ENCODE measurements at places on chromosomes 4 and X. TPM values are rescaled to one million over a fixed set of nuclear protein-coding genes. Genes with fewer than 3 reads are reported as not detected.

DNA sequence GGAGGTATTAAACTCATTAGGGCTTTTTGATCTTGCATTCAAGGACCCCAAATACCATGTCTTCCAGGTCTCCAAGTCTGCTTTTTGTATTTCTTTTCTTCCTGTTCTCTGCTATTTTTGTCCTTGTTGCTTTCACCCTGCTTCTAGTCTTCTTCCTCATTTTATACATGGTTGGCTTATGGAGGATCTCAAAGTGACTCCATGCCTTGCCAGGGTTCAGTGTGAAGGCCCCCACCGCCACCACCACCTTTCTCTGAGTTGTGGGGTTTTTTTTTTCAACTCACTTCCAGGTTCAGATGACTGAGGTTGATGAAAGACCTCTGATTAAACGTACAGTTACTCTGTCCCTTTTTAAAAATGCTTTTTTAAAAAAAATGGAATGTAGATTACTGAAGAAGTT lies 96.3 kb downstream of the MAML3 start:
- DNase-seq, result no peak

Gene F9
- total RNA-seq, result not detected

- DNase-seq, result no peak
These were observed 38.0 kb downstream of the RADX start for GRCh38 chrX:106649523-106650428.

Gene CPZ
- total RNA-seq, result 0.23 TPM

Gene SYN1
- 553 TPM for total RNA-seq

DNA sequence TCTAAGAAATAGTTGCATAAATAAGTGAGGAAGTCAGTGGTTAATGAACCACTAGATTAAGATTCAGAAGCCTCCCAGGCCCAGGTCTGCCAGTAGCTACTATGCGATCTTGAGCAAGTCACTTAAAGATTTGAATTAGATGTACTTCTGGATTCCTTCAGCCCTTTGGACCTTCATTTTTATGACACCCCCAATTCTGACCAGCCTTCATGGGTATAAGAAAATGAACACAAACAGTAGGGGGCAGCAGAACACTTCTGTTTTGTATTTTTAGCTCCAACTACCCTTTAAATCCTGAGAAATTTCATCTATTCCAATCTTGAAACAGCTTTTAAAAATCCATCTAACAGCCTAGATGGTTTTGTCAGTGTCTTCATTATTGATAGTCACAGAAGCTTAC lies 19.0 kb downstream of the TMEM47 start:
- no peak for DNase-seq

DNA sequence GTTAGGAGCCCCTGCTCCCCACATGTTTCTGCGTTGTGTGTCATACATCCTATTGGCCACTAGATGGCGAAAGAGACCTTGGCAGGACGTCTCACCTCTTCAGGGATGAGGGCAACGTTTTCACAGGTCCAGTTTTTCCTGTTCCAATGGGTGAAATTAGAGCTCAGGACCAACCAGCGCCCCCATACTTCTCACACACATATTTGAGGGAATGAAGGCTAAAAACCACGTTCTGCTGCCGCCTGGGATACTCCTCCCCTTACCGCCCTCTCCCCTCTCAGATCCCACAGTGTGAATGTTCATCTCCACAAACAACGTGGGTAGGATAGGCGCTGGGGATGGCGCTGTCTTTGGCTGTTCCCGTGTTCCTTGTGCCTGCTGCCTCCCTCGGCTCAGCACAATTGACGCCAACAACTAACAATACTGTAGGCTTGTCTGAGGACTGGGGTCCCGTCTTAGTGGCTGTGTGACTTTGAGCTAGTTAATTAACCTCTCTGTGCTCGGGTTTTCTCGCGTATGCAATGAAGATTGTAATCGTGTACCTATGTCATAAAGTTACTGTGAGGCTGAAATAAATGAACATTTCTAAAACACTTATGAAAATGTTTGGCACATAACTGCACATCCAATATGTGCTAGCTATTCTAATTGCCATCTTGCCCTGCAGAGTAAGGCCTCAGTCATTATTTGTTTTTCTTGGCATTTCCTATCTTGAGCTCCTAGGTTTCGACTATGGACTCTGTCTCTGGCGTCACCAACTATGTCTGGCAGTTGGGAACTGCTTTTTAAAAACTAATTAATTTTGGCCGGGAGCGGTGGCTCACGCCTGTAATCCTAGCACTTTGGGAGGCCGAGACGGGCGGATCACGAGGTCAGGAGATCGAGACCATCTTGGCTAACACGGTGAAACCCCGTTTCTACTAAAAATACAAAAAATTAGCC lies 181.3 kb upstream of the STK26 start:
- no peak for DNase-seq

Gene FANCB
- 9.2 TPM for total RNA-seq

- DNase-seq, result no peak
These were observed 11.0 kb upstream of the SCD5 start for GRCh38 chr4:82809619-82810018.

GRCh38 chr4:150619042-150619441 lies 37.1 kb downstream of the MAB21L2 start:
- DNase-seq, result no peak

Gene ARMCX6
- 19.4 TPM for total RNA-seq

GRCh38 chrX:40167233-40167849 lies 69.6 kb upstream of the BCOR start:
- DNase-seq, result no peak

GRCh38 chr4:112516471-112517066 lies 589 bp upstream of the NEUROG2 start:
- DNase-seq, result no peak

GRCh38 chr4:153748378-153748777 lies 11.4 kb downstream of the RNF175 start:
- no peak for DNase-seq

DNA sequence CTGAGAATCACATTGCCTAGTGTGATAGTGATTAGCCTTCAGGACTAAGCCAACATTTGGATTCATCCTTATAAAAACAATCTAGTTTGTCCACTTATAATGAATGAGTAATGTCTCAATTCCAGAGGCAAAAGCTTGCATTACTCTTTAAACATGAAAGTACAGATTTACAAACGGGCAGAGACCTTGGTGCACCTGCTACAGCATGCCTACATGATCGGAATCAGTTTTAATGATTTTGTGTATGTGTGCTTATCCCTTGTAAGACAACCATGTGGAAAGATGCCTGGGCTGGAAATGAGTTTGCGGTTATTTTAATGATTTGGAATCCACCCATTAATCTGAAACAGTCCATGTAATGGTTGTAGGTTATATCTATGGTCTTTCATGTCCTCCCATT lies 572.7 kb downstream of the KLHL13 start:
- no peak for DNase-seq

DNA sequence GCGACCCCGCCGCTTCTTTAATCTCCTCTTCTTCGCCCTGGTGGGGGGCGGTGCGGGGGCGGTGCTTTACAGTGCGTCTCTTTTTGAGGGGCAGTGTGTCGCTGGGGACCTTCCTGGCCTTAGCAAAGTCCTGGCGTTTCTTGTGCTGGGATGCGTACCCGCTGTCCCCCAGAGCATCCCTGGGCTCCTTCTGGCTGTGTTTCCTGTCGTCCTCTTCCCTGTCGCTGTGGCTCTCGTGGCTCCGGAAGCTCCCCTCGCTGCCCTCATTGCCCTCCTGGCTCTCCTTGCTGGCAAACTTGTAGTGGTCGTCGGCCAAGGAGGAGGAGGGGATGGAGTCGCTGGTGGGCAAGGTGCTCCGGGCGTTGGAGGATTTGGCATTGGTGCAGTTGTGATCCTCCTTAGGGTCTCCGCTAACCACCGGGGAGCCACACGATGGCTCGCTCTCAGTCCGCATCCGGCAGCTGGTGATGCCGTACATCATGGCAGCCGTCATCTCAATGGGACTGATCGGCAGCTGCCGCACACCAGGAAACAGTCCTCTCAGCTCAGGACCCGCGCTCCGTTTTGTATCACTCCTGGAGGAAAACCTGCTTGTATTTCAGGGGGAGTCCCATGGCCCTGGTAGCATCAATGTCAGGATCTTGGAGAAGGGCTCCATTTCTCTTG lies 30.4 kb upstream of the TMSB15A start:
- DNase-seq, result no peak

- no peak for DNase-seq
These were observed 53.7 kb upstream of the IRF2 start for GRCh38 chr4:184528051-184528450.

Gene CWH43
- total RNA-seq, result not detected

GRCh38 chr4:60002603-60003337 lies 1197.4 kb upstream of the ADGRL3 start:
- DNase-seq, result no peak

DNA sequence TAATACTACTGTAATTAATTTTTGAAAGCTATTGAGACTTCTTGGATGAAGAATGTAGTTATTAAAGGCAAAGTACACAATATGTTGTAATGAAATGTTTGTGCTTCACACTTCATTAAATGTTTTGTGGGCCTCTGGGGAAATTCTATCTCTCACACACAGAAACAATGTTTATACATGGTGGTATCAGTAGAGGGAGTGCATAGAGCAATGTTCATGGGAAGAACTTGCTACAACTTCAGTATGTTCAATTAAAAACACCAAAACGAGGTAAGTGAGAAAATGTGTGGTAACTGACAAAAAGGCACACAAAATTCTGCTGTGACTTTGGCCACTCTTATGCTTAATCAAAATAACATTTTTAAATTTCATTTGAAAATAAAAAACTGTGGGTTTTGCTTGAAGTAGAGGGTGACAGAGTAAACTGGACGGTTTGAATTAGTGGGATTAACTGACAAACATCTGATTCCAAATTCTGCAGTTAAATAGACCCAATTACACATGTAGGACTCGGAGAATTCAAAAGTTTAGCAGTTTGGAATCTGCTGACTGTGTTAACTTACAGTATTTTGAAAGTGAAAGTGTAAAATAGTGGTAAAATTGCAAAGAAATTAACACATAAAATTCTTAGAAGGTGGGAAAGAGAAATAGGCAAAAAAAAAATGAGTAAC lies 111.4 kb upstream of the TTC29 start:
- no peak for DNase-seq

DNA sequence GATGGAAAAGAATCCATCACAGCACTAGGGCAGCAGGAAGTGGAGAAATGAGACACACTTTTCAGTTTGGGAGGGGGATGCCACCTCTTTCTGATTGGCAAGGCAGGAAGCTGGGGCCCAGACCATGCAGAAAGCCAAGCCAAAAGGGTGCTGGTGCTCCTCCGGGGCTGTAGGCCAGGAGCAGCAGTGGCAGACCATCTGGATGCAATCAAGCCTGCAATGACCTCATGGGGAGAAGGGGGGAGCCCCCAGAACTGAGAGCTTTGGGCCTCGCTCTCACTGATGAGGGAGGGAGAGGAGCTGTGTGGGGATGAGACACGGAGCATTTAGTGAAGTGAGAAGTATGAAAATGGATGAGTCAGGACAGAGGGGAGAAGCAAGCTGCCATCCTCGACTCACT lies 141.3 kb upstream of the NALF2 start:
- DNase-seq, result no peak

DNA sequence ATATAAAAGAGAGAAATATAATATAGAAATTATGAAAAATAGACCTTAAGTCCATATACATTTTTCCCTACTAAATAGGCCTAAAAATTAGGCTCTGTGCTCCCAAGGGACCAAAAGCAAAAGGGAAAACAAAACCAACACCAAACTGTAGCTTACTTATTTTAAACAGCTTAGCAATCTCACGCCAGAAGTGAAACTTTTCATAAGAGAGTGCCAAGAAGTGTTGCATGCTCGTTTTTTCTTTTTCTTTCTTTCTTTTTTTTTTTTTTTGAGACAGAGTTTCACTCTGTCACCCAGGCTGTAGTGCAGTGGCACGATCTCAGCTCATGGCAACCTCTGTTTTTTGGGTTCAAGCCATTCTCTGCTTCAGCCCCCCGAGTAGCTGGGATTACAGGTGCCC lies 250.4 kb downstream of the TMA16 start:
- no peak for DNase-seq

Gene NAA11
- not detected for total RNA-seq

Gene SSX2
- total RNA-seq, result not detected

Gene CFAP299
- 3.1 TPM for total RNA-seq

DNA sequence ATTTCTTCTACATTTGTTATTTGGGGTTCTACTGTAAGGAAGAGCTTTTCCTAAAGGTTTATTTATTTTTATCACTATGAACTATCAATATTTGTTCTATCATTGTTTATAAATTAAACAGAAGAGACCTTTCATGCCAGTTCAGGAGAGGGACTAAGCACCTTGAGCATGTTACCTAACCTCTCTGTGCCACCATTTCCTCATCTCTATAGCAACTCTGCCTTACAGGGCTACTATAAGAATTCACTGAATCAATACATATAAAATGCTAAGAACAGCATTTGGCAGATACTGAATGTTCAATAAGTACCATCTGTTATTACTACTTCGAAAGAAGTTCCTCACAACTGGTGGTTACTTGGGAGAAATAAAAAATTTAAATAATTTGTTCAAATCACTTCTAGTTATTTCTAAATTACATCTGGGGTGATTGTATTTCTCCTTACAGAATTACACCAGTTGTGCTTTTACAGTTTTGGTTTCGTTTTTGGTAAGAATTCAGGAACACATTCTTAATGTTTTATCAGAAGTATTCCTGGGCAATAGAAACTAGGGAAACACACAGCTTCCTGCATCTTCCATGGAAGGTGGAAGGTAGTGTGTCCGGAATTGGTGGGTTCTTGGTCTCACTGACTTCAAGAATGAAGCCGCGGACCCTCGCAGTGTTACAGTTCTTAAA lies 32.9 kb downstream of the EREG start:
- DNase-seq, result no peak

Gene IL2
- total RNA-seq, result not detected

- DNase-seq, result no peak
These were observed 221.7 kb upstream of the DIPK2B start for GRCh38 chrX:45422216-45422925.
